ENCODE measurements at places on chromosomes 5 and 9.

DNA sequence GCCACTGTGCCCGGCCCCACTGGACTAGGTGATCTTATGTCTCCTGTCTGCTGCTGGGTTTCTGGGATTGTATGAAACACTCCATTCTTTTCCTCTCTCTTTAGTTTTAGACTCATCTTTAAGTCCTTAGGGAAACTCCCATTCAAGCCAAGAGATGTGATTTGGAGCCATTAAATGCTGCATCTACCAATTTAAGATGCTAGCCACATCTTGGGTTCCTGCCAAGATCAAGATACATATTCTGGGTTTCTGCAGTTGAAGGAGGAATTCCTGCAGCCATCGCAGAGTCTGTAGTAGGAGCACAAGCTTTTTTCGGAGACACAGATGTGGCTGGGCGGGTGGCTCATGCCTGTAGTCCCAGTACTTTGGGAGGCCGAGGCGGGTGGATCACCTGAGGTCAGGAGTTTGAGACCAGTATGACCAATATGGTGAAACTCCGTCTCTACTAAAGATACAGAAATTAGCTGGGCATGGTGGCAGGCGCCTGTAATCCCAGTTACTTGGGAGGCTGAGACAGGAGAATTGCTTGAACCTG, 23.2 kb downstream of the STXBP1 start:
- no peak for DNase-seq

DNA sequence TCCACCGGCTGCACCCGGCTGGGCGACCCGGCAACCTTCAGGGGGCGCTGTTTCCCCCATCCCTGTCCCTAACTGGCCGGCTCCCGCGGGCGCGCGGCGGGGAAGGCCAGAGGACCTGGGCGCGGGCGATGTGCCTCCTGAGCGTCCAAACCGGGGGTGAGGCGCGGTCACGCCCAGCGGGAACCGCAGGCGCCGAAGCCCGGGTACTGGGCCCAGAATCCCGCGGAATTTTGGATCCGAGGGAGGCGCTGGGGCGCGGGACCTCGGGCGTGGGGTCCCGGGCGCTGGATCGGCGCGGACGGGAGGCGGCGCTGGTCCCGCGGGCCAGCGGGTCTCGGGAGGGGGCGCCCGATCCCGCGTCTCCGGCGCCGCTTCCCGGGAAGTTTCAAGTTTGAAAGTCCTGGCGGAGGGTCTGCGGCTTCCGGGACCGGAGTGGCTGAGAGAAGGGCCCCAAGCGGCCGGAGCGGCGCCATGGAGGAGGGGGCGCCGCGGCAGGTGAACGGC, at the start of gene PKN3:
Gene PKN3, plus strand, starts transcription at position 59 of the 504 bp plus-strand sequence. Its CDS starts 413 bp downstream, at position 472.
- peak; percentile 94 for DNase-seq

GRCh38 chr9:91241909-91242308, 119.8 kb downstream of the AUH start:
- DNase-seq = peak; percentile 11

GRCh38 chr9:5846096-5846495, 13.2 kb upstream of the ERMP1 start:
- no peak for DNase-seq

DNA sequence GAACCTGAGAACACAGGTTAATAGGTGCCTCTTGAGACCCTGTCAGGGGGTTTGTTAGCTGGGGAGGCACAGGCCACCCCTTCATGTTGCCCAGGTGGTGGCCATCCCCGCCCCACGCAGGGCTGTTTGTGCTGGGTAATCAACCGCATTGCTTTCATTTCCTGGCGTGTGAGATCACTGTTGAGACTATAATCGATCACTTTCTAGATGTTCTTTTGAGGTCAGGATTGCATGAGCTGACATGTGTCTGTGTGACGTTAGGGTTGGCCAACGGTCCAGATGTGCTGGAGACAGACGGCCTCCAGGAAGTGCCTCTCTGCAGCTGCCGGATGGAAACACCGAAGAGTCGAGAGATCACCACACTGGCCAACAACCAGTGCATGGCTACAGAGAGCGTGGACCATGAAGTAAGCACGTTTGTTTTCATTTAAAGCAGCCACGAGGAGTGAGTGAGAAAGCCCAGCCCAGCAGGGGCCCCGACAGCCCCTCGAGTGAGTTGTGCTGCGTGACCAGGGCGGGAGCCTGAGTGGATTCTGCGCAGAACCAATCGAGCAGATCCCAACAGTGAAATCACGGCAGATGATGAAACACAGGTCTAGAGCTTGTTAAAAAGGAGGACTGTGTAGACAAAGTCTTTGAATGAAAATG, 115.0 kb upstream of the CACNA1B start:
- no peak for DNase-seq

- peak; percentile 21 for DNase-seq
Measured at GRCh38 chr5:74587890-74588289, 52.6 kb downstream of the ENC1 start.

Data from DMS53 (cell line).